Myocyte (in vitro differentiated cells): ENCODE measurements at places on chromosomes 12 and 14. TPM values are rescaled to one million over a fixed set of nuclear protein-coding genes. Genes with fewer than 3 reads are reported as not detected.

DNA sequence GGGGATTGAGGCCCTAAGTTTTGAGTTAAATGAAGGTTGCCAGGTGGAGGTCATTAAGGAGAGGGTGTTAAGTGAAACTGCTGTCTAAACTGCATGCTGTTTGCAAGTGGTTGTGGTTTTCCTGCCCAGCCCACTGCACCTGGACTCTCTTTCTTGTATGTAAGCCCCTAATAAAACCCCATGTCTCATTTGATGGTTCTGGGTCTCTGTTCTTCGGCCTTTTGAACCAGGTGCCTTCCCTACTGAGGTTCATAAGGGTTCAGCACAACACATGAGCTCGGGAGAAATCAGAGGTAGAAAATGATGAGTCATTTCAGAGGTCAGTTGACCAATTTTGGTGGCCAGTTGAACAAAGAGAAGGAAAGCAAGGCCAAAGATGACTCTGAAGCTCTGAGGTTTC is 382.5 kb downstream of the RPS29 start:
- no peak for DNase-seq

DNA sequence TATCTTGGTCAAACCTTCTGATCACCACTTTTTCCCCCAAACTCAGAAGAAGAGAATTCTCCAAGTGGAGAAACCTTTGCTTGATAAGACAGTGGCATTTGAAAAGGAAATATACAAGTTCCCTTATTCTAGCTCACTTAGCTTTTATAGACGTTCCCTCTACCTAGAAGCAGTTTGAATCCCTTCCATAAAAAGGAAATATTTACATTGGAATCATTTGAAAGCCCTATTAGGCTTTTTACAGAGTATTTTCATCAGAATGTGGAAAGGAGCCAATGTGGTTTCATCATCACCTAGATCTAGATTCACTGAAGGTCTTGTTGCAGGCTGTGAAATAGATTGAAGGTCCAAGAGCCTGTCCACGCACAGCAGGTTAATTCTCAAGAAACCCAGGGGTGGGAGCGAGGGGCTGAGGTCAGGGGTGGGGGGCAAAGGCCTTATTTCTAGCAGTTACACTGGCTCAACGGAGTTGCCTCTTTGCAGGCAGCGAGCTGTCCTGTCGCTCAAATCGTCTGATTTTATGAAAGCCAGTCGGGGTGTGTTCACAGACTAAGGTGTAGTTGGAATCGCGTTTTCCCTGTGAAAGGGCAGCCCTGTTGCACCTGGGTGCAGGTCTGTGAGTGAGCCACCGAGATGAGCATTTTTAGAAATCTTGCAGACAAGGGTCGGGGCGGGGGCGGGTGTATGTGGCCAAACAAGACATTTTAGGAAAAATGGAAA is 45.6 kb downstream of the AACS start:
- no peak for DNase-seq

DNA sequence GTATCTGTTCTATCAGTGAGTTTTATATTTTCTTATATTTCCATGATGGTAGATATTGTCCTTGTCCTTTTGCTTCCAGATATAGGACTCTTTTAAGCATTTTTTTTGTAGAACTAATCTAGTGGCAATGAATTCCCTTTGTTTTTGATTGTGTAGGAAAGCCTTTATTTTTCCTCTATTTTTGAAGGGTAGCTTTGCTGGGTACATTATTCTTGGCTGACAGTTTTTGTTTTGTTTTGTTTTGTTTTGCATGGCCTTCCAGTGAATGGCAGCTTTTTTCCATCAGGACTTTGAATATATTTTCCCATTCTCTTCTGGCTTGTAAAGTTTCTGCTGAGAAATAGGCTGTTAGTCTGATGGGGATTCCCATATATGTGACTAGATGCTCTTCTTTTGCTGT is 70.2 kb upstream of the MUCL1 start:
- no peak for DNase-seq

DNA sequence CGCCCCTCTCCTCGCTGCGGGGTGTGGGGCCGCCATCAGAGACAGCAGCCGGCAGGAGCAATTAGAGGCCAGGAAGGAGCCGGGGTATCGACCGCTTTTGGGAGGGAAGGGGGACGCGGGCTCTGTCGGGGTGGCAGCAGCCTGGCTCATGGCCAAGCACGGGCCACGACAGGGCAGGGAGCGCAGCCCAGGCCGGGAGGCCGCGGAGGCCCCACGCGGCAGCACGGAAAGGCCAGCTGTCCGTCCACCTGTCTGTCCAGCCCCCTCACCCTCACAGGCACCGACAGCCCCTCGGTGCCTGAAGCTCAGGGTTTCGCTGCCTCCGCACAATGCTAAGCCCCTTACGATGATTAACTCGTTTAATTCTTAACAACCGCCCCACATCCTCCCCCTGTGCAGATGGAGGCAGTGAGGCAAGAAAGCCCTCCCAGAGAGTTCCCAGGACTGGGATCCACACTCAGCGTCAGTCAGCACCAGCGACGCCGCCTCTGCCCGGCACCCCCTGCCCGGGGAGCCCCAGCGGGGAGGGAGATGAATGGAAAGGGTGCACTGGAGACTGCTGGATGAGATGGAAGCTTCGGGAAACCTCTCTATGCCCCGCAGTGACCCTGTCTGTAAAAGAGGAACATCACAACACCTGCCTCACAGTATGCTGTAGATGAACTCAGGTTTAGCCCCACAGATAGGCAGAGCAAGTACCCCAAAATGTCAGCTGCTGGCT is 23.7 kb downstream of the NCOR2 start:
- DNase-seq, result no peak

- no peak for DNase-seq
Measured at GRCh38 chr12:166425-167075, 47.4 kb downstream of the SLC6A12 start.

The RASSF3 gene
- total RNA-seq, result 32.0 and 36.1 TPM in 2 replicates
